ENCODE measurements at places on chromosomes 6 and 20. TPM values are rescaled to one million over a fixed set of nuclear protein-coding genes. Genes with fewer than 3 reads are reported as not detected.

PHACTR3 gene
- total RNA-seq: 22.4 TPM

SMPD2 gene
- 10.1 TPM for total RNA-seq

PARD6B gene
- total RNA-seq: 9.8 TPM

PBOV1 gene
- not detected for total RNA-seq

BCAS1 gene
- total RNA-seq: not detected

SEC23B gene
- 50.6 TPM for total RNA-seq

KCNK5 gene
- total RNA-seq: 32.7 TPM

Measured in neural crest cell (in vitro differentiated cells).